Activated CD8-positive, alpha-beta memory T cell treated with anti-CD3 and anti-CD28 coated beads for 4 hours (primary cell): ENCODE measurements at places on chromosomes 2 and 18.

DNA sequence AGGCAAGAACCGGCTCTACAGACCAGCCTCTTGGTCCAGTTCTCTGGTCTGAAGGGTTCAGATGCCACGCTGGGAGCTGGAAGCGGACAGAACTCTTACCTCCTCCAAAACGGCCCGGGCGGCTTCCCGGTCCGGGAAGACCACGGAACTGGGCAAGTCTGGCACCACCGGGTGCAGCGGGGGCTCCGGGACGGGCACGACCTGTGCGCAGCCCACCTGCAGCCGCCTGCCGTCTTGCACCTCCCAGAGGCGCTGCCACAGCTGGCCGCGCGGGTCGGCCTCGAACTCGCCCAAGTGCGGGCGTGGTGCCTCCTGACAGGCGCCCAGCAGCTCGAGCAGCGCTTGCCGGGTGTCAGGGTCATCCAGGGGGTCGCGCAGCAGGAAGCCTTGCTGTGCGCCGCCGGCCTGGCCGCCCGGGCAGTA lies 773 bp downstream of the CMPK2 start:
- DNase-seq = no peak

- no peak for DNase-seq
These were observed 1690.4 kb upstream of the SLC39A10 start for GRCh38 chr2:193966590-193966989.

- no peak for DNase-seq
These were observed 104.2 kb downstream of the CCDC85A start for GRCh38 chr2:56287974-56288373.

GRCh38 chr2:101842471-101842870 lies 145.0 kb downstream of the MAP4K4 start:
- no peak for DNase-seq

GRCh38 chr2:18924386-18924785 lies 335.0 kb upstream of the NT5C1B start:
- no peak for DNase-seq

GRCh38 chr18:4309227-4309626 lies 145.9 kb downstream of the DLGAP1 start:
- no peak for DNase-seq

GRCh38 chr2:131006561-131006960 lies 86.7 kb downstream of the FAM168B start:
- DNase-seq = no peak

DNA sequence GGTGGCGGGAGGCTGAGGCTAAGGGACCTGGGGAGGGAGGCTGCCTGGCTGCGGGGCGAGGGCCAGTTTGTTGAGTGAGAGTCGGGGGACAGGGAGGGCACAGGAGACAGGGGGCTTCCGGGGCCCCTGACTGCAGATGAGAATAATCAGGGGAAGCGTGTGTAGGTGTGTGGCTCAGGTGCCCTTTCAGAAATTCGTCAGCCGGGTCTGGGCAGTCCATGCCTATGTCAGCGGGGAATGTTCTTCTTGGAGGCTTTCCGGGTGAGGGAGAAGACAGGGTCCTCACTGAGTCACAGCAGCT lies 52.3 kb upstream of the OTOF start:
- no peak for DNase-seq

GRCh38 chr2:65231121-65231520 lies 3.5 kb downstream of the ACTR2 start:
- DNase-seq = no peak

GRCh38 chr2:171957061-171957460 lies 34.8 kb downstream of the HAT1 start:
- DNase-seq = no peak

- no peak for DNase-seq
These were observed 39.2 kb downstream of the UNC50 start for GRCh38 chr2:98647636-98648035.

DNA sequence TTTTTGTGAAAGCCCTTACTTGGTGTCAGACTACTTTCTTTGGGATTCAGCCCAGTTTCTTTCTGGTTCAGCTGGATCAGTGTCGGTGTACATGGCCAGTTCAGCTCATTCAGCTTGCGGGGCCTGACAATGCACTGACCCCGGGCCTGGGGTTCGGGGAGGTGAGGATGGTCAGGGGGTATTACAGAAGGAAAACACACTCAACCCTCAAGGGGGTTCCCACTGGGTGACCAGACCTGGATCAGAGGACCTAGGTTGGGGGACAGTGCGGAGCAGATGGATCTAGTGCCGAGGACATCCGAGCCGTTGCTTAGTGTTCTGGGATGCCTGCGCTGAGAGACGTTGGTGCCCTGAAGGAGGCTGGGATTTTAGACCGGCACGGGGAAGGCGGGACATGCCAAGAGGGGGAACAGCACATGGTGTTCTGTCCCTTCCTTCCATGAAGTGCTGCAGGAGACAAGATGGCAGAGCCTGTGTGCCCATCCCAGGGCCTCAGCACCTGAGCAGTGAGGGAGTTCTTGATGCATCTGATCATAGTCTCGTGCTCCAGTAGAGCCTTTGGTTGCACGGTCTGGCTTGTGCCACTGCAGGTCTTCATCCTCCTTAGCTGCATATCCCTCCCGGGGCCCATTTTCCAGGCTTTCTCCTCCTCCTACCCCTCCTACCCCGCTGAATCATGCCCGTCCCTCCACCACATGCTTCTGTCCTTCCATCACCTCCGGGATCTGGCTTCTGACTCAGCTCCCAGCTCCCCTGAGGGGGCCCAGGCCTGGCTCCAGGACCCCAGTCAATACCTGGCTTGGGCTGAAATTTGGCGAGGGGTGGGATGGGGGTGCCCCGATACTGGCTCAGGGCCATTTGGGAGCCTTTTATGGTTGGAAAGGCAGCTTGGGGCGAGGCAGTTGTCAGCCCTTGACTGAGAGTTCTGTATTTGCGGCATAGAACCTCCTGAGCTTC lies 18.0 kb downstream of the SPEG start:
- DNase-seq = no peak

DNA sequence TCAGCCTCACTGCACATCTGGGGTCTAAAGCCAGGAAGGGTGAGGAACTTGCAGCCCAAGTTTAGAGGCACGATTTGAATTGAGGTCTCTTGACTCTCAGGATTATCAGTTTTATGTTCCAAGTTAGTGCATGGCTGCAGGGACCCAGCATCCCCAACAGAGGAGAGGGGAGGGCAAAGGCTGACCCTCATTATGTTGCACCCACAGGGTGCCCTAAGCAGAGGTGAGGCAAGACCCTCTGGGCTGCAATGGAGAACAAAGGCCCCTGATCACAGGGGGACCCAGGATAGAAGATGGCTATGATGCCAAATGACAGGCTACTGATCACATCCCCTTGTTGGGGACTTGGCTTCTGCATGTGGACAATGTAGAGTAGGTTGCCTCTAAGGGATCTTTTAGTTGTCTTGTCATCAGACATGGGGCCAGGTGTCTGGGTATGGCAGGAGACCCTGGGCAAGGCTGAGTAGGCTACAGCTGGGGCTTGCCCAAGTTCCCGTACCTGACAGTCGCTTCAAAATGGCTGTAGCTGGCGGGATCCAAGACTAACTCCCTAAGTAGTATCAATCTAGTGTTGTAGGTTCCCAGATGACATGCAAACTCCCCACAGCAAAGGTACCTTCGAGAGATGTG lies 4.5 kb upstream of the GDF7 start:
- no peak for DNase-seq

DNA sequence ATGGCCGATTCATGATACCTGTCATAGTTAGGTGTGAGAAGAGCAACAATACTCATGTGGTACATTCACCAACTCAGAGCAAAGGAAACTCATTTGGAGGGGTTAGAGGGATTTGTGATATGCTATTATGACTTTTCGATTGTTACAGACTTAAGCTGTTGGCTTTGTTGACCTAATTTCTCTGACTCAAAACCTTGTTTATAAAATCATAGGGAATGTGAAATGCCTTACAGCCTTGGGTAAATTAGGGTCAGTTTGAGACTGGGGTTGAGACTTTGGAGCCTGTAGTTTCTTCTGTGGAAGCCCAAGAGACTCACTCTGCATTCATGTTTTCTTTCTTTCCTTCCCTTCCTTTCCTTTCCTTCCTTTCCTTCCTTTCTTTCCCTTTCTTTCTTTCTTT lies 261.9 kb downstream of the LRRTM1 start:
- DNase-seq = no peak
